ENCODE measurements at places on chromosomes 5 and 9. TPM values are rescaled to one million over a fixed set of nuclear protein-coding genes. Genes with fewer than 3 reads are reported as not detected.
A peak's percentile ranks its signal among the peaks of the same experiment; 100 is the strongest.

DNA sequence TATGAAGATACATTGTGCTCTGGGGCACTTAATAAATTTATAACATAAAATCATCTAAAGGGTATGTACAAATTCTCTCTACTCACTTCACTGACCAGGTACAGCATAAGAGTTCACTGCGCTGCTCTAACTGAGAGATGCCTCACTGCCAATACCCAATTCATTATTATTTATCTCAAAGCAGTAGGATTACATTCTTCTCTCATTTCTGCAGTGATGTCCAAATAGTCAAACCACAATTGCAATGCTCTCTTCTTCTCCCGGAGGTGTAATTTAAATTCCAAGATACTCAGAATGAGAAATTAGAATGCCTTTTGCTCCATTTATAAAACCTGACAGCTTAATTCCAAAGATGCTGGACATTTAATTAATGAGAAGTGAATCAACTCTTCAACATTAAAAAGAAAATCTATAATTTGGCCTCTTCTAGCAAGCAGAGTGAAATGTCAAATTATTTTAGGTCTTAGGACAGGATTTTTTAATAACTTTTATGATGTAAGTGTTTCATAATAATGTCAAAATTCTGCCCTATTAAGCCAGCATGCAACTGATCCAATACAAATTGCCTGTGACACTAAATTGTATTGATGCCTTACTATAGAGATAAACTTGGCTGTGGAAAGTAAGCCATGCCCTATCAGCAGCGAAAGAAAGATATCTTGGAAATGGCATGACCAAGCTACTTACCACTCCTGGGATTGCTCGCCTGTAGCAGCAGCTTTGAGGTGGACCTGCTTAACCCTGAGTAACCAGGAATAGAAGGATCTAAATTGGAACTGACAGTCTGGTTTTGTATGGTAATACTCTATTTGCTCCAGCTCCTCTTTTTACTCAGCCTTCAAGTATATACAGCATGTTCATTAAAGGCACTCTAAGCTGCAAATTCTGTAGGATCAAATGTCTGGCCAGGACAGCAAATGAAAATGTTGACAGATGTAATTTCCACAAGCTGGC lies 374.2 kb upstream of the TYRP1 start:
- no peak for DNase-seq

DNA sequence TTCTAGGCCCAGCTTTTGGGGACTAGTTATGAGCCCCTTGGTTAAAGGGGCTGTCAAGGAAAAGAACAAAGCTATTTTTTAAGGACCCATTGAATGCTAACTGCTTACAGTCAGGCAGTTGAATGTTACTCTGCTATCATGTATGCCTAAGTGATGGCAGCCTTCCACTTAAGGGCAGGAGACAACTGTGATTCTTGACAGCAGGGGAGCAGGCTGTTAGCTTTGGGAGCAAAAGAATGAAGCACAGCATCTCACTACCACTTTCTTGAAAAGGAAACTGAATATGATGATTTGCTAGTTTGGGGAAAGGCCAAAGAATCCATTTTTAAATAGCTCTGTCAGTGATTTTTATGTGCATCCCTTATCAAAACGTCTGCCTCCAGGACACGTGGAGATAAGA lies 221.6 kb downstream of the SH3GL2 start:
- no peak for DNase-seq

DNA sequence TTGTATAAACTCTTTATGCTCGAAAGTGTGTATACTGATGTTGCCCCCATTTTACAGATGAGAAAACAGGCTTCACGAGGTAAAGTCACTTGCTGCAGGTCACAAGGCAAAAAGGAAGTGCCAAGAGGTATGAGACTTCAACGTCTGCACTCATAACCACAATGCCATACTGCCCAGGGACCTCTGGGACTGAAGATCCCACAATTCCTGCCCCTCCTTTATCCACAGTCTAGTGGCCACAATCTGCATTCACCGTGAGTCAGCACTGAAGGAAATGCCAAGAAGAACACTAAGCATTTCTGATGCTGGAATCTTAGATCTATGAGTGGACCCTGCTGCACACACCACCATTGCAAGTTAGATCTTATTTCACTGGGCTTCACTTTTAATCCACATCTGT lies 37.3 kb downstream of the MED27 start:
- DNase-seq, result peak; percentile 60

IL13 gene
- not detected for total RNA-seq

Data from epithelial cell of proximal tubule (primary cell).